Muscle of arm (tissue), 14 donors: ENCODE measurements at places on chromosomes 6 and 20.

- no peak for DNase-seq
Measured at GRCh38 chr6:147061252-147061651, 143.0 kb upstream of the STXBP5 start.

DNA sequence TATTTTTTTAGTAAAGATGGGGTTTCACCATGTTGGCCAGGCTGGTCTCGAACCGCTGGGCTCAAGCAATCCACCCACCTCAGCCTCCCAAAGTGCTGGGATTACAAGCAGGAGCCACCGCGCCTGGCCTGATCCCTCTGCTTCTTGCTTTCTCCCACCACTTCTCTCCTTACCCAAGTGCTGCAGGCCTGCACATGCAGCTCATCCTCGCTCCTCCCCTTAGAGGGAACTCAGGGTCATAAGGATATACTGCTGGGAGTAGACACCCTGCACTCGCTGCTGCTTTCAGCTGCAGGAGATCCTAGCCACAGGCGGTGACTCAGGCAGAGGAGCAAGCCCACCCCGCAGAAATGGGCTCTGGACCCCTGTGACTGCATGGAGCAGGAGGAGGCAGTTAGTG lies 40.0 kb upstream of the FANCE start:
- DNase-seq: no peak

- DNase-seq: no peak
Measured at GRCh38 chr20:18832546-18833200, 19.1 kb downstream of the SCP2D1 start.

- no peak for DNase-seq
Measured at GRCh38 chr6:134343066-134343465, 25.2 kb upstream of the SGK1 start.

- no peak for DNase-seq
Measured at GRCh38 chr6:90669846-90670245, 83.0 kb upstream of the MAP3K7 start.

DNA sequence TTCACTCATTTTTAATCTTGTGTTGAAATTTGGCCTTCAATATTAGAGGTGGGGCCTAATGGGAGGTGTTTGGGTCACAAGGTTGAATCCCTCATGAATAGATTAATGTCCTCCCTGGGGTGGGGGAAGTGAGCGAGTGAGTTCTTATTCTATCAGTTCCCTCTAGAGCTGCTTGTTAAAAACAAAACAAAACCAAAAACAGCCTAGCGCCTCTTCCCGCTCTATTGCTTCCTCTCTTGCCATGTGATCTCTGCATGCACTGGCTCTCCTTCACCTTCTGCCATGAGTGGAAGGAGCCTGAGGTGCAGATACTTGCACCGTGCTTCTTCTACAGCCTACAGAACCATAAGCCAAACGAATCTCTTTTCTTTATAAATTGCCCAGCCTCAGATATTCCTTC lies 89.6 kb upstream of the SLC35F1 start:
- DNase-seq: no peak

GRCh38 chr20:13533946-13534345 lies 104.8 kb downstream of the TASP1 start:
- no peak for DNase-seq

DNA sequence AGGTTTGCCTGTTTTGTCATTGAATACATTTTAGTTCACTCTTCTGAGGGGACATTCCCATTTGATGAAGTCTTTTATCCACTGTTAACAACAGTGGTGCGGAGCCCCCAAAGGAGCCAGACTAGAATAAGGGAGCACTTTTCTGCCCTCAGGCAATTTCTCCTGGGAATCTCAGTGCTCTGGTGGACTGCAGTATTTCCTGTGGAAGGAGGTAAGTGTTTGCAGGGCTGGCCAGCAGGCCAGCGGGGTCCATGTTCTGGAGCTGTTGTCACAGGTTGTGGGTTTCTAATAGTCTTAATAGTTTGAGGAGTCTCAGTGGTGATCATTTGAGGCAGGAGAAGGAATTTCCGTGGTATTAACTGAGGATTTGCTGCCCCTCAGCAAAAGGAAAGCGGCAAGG lies 83.5 kb downstream of the ASXL1 start:
- DNase-seq: no peak
